Stimulated activated CD4-positive, alpha-beta T cell treated with anti-CD3 and anti-CD28 coated beads, Interleukin-2, amount 100 ng/mL, for 48 hours (primary cell): ENCODE measurements at places on chromosomes 1 and 21.

- DNase-seq = no peak
Observed at GRCh38 chr1:245779797-245780755, 625.3 kb downstream of the KIF26B start.

DNA sequence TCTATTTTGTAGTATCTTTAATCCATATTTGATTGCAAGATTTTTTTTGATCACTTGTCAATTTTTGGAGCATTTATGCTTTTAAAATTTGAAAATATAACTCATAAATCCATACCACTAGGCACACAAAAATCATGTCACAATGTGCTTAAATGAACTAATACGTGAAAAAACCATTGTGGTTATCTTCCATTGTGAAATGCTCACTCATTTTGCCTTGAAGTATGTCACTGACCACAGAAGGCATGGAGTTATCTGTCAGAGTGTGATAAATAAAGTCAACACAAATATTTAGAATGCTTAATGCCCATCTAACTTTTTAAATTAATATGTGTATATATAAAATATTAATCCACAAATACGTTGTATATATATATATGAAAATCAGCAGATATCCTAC lies 347.2 kb downstream of the PTPRC start:
- DNase-seq = no peak

DNA sequence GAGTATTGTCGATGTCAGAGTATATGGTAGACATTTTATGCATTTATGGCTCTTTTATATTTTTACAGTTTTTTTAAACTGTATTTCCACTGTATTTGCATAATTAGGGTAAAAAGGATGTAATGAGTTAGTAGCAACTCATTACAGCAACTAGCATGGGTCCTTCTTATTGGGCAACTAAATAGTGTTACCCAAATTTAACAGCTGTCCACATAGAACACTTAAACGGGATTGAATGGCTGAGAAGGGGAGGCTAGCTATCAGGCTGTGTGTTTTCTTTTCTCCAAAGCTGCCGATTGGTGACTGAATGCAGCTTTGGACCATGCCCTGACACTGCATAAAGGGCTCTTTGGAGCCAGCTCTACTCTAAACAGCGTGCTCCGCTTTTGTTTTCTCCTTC lies 75.4 kb downstream of the PTPRC start:
- no peak for DNase-seq

GRCh38 chr21:26715878-26716506 lies 129.2 kb downstream of the ADAMTS1 start:
- peak; percentile 16 for DNase-seq

- DNase-seq = no peak
Observed at GRCh38 chr1:177227978-177228692, 57.4 kb downstream of the BRINP2 start.

DNA sequence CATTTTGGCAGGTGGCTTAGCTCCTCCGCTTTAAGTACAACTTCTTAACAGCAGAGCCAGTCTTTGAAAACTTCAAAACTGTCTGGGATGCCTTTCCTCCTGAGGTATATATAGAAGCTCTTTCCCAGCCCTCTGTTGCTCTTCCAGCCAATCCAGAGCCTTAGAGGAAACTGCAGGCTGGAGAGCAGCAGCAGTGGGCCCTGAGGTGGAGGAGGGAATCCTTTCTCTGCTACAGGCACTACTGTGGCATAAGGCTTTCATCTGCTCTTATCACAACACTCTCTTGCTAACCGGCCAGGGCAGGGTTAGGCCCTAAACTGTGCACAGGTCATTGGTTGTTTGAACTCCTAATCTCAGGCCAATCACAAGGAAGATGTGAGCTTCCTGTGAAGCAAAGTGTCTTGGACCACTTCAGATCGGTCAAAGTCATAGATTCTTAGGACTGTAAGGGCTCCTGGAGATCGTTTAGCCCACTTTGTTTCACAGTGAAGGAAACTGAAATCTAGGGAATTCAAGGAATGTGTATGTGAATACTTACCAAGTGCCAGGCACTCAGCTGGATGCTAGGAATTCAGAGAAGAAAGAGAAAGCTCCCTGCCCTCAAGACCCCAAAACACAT lies at the start of gene RGS5:
RGS5 (minus strand) TSS at position 84 of the 619 bp plus-strand sequence; CDS start at position 3, 81 bp downstream.
- DNase-seq = no peak

GRCh38 chr1:210099921-210100320 lies 132.7 kb upstream of the SERTAD4 start:
- no peak for DNase-seq

DNA sequence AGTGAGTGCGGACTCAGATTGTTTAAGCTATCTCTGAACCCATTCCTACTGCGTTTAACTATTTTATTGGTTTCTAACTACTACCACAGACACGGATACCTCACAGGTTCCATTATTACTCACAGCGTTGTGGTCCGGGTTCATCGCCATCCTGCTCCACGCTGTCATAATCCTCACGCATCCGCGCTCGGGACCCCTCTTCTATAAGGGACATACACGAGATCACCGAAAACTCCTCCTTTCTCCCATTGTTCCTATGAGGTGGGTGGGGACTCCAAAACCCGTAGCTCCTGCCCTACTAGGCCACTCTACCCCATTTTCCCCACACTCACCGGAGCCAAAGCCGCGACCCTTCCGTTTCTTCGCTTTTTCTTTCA lies 610 bp downstream of the RBM8A start:
- peak; percentile 42 for DNase-seq

DNA sequence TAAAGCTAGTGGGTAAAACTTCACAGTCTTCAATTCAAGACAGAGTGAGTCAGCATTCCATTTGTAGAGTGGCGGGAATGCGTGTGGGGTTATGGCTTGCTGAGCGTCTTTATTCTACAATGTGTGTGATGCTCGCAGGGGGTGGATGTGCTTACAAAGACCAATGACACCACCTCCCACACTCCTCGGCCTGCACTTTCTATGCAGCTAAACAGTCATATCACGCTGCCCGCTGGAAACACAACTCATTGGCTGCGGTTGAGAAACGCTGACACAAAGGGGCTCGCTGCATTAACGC lies 298.5 kb downstream of the PCP4 start:
- no peak for DNase-seq

GRCh38 chr1:187074445-187075048 lies 245.8 kb downstream of the PLA2G4A start:
- DNase-seq = no peak

DNA sequence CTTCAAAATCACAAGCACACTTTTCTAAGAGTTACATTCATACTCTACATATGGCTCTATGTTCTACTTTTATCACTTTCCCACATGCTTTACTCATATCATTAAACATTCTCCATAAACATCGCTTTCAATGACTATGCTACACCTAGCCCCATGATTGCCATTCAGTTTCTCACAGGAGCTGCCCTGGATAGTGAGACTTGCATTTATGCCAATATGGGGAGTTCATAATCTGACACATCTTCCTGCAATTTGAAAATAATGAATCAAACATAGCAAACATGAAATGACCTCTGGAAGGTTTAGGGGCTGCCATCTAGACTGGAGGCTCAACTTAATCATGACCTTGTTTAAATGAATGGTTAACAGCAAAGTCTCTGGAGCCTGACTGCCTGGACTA lies 9.0 kb upstream of the CYP4A22 start:
- DNase-seq = no peak
